ENCODE measurements at places on chromosomes 12 and 14.

- DNase-seq: peak; percentile 67
Measured at GRCh38 chr14:25132732-25133422, 82.9 kb upstream of the STXBP6 start.

- no peak for DNase-seq
Measured at GRCh38 chr14:101897326-101897725, 67.0 kb upstream of the DYNC1H1 start.

DNA sequence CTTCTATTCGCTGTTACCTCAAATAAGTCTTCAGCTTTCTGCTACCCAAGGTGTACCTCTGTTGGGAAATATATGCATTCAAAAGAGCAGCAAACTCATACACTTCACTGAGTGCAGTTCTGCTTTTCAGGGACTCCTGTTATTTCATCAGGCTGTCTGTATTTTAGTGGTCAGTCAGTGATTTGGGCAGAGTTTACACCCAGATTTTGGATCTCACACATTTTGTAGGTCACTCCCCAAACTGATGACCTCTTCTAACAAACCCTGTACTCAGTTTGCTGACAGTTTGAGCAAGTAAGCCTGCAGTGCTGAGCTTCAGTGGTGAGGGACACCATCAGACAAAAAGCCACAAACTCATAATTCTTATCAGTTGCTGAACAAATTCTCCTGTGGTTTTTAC lies 8.2 kb upstream of the WASHC4 start:
- DNase-seq: no peak

DNA sequence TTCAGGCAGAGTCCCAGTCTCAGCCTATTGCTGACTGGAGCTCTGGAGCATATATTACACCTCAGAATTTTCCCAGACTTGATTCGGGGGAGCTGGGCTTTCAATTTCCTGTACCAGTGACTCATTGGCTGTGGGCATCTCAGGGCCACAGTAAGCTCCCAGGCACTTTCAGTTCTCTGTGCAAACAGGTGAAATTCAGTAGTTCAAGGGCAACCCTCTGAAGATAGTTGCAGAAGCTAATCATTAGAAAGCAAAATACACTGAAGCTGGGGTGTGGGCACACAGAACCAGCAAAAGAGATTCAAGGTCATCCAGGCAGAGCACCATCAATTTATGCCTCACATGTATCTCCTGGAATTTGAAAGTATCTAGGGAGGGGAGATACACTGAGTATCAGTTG lies 8.1 kb upstream of the NIN start:
- no peak for DNase-seq

DNA sequence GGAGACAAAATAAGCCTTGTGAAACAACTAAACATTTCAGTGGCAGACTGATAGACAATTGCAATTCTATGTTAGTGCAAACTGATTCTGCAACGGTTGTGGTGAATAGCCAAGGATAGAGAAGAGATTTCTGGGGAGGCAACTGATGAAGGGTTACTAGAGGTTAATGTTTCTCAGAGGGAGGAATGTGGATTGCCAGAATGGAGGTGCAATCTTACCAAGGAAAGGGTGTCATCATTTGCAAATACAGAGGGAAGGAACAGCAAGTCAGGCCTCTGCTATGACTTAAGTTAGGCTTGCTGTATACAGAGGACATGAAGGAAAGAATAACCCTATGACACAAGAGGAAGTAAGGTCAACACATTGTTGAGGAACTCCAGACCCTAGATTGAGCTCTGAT lies 35.8 kb downstream of the CCDC175 start:
- no peak for DNase-seq

DNA sequence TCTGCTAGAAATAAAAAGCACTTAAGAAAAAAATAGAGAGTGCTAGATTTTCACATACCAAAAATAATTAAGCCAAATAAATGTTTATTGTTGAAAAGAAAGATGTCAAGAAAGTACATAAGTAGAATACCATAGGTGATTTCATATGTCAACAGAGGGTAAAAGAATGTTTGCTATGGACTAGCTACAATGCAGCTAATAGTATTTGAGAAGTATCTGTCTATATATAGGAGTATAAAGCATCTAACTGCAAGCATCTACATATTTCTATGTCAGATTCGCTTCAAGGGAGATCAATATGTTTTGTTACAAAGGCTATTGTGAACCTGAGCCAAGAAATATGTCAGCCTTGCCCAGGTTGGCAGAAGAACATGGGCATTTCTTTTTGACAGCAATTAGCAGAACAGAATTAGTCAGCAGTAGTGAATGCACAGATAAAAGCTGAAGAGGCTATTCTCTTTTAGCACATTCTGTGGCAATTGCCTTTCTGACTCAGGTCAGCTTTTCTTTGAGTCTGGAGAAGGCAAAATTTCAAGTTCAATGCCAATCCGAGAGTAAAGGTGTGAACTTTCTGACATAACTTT lies 140.1 kb downstream of the ALG10B start:
- DNase-seq: no peak

DNA sequence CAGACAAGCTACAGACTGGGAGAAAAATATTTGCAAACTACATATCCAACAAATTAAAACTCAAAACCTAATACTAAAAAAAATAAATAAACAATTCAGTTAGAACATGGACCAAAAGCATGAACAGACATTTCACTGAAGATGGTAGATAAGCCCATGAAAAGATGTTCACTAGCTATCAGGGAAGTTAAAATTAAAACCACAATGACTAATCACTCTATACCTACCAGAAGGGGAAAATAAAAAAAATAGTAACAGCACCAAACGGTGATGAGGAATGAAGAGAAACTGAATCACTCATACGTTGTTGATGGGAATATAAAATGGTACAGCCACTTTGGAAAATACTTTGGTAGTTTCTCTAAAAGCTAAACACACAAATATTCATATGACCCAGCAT lies 31.1 kb upstream of the DHRS7 start:
- DNase-seq: no peak

GRCh38 chr14:22896760-22897159 lies 13.7 kb downstream of the REM2 start:
- no peak for DNase-seq

GRCh38 chr12:27589419-27589818 lies 65.4 kb downstream of the PPFIBP1 start:
- no peak for DNase-seq

- DNase-seq: peak; percentile 40
Measured at GRCh38 chr12:53737093-53737808, 10.0 kb upstream of the CALCOCO1 start.

- no peak for DNase-seq
Measured at GRCh38 chr12:117059156-117059555, 40.1 kb downstream of the TESC start.

DNA sequence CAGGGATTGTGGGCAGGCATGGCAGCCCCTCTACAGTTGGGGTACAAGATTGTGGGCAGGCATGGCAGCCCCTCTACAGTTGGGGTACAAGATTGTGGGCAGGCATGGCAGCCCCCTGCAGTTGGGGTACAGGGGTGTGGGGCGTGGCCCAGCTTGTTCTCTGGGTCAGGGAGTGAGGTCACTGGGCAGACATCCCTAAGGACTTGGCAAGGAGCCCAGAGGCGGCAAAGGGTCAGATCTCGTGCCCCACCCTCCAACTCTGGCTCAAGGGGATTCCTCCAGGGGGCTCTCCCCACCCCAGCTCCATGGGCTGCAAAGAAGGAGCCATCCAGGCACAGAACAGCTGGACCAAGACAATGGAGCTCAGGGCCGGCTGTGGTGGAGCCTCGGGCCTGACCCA lies 25.8 kb upstream of the NUDT14 start:
- no peak for DNase-seq

DNA sequence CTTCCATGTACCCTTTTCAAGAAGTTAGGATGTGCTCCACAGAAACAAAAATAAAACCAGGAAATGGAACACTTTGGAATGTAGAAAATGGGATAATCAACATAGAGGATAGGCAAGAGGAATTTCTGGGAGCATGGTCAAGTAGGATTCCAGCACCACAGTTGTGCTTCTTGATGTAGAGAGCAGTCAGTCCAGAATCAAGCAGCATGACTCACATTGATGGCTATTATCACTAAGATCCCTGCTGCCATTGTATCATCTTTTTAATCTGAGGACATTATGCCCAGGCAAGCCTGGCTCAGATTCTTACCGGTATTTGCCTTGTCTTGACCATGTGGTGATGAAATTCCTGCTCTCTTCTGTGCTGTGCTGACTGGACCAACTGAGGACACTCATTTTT lies 5.7 kb downstream of the ETFRF1 start:
- no peak for DNase-seq

GRCh38 chr12:95699579-95699978 lies 91.0 kb downstream of the NTN4 start:
- DNase-seq: no peak

Measured in NCI-H1417 (cell line).